ENCODE measurements at places on chromosomes 16 and 17.

DNA sequence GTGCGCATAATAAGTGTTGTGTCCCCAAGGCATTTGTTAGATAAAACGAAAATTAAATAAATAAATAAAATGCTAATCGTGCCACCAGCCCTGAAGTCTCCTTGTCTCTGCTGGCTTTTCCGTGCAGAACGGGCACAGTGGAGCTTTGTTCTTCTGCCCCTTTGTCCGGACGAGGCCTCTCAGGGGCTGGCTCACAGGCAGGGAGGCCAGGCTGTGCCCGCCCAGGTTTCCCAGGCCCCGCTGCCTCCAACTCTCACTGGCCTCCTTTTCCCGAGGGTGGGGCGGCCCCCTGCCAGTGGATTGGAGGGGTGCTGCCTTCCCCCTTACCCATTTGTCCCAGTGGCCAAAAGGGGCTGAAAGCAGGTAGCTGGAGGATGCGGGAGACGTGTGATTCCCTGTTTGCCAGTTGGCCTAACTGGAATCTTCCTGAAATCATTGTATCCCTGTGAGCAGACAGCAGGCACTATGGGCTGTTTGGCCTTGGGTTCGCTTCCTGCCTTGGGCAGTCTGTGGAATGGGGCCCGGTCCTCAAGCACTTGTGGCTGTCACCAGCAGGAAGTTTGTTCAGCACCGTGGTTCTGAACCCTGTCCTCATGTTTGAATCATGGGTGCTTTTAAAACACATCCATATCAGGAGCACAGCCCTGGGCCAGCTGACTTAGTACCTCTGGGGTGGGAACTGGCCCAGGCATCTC, 64.4 kb downstream of the KSR1 start:
- DNase-seq, result no peak

DNA sequence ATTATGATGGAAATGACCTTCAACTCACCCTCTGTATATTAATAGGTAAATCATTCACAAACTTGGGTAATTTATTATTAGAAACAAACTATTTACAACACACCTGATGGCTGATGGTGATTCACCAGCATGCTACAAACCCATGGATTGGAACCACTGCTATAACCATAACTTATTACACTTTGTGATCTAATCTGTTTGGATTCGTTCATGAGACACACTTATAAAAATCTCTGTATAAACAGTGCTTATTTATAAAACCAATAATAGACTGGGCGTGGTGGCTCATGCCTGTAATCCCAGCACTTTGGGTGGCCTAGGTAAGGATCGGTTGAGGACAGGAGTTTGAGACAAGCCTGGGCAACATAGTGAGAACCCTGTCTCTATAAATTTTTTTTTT, 16.0 kb downstream of the SMIM36 start:
- DNase-seq, result no peak

DNA sequence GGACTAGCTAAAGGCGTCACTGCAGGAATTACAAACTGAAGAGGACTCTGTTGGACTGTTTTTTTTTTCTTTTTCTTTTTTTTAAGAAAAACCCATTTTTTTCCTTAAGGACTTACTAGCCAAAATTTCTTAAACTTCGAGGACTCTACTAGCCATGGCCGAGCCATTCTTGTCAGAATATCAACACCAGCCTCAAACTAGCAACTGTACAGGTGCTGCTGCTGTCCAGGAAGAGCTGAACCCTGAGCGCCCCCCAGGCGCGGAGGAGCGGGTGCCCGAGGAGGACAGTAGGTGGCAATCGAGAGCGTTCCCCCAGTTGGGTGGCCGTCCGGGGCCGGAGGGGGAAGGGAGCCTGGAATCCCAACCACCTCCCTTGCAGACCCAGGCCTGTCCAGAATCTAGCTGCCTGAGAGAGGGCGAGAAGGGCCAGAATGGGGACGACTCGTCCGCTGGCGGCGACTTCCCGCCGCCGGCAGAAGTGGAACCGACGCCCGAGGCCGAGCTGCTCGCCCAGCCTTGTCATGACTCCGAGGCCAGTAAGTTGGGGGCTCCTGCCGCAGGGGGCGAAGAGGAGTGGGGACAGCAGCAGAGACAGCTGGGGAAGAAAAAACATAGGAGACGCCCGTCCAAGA, 878 bp downstream of the HEXIM1 start:
- peak; percentile 63 for DNase-seq

GRCh38 chr17:6915620-6916019, 80.2 kb upstream of the ALOX12 start:
- DNase-seq, result no peak

GRCh38 chr17:35147375-35147905, at the start of gene UNC45B:
Gene UNC45B (plus strand): TSS chr17:35147817. CDS start chr17:35148264, 447 bp downstream.
- DNase-seq, result no peak

DNA sequence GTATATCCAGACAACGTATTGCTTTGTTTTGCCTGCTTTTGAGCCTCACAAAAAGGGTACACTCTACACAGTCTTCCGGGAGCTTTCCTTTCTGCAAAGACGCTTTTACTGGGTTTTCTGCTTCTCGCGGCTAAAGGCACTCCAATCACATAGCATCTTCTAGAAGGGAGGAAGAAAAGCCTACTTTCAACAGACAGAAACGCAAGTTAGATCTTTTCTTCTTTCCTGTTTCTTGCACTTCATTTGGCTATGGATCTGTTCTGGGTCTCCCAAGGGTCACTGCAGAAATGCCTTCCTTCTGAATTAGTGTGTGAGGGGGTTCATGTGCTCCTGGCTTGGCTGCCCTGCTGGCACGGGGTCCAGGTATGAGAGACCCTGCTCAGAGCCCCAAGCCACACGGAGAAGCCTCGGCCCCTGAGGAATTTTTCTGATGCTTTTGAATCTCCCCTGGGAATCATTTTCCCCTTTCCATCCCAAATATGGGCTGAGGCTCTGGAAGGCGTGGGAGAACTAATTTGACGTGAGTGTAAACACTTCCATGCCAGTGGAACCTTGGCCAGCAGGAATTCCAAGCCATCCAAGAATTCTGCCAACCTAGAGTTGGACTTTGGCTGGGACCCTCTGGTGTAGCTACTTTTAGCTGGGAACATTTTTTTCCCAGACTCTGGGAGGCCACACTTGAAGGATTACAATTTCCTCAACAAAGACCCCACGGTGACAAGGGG, 49.6 kb upstream of the NKD1 start:
- DNase-seq, result no peak

- no peak for DNase-seq
These were observed 140.3 kb upstream of the ERCC4 start for GRCh38 chr16:13779676-13780075.

DNA sequence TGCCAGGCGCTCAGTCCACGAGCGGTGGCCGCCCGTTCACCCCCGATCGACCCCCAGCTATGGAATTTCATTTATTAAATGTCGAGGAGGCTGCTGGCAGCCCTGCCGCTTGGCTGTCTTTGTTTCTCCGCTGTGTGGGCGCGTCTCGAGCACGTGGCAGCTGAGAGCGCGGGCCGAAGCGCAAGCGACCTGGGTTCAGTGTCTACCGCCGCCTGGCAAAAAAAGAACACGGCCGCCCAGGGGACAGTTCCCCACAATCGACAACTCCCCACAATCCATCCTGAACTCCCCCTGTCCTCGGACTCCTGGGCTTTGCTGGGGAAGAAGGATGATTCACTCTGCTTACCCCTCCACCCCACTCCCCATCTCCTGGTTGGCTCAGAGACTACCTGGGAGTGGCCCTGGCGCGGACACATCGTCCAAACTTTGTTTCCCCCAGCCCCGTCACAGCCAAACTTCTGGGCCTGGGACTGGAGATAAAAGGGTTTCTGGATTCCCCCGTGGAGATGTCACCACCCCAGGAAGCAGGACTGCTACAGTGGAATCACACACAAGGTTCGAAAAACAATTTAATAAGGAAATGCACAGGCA, 1.7 kb upstream of the ANKRD13B start:
- DNase-seq, result no peak

- no peak for DNase-seq
These were observed 84.2 kb downstream of the WWOX start for GRCh38 chr16:78183437-78184237.

DNA sequence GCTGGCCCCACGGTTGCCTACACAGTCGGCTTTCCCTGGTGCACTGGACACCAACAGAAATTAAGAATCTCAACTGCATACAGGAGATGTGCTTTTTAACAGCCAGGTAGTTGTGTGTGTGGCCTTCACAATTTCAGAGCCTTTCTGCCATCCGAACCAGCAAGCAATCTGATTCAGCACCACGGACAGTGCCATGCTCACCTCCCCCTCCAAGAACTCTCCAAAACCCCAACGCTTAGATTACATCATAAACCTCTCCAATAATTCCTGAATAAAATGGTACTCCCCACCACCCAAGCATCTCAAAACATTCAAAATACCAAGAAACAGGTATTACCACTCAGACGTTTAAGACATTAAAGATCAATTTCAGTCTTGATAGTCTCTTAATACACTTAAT, 31.8 kb downstream of the USP7 start:
- DNase-seq, result peak; percentile 50

GRCh38 chr17:64718058-64718457, 56.0 kb upstream of the SMURF2 start:
- no peak for DNase-seq

- DNase-seq, result no peak
These were observed 6.3 kb downstream of the CDH8 start for GRCh38 chr16:62029947-62030346.

GRCh38 chr17:82674656-82675475, 23.6 kb downstream of the RAB40B start:
- no peak for DNase-seq

- DNase-seq, result peak; percentile 58
These were observed 2.9 kb downstream of the UNC119 start for GRCh38 chr17:28549236-28550132.

GRCh38 chr16:72848759-72849664, 198.9 kb downstream of the ZFHX3 start:
- no peak for DNase-seq

DNA sequence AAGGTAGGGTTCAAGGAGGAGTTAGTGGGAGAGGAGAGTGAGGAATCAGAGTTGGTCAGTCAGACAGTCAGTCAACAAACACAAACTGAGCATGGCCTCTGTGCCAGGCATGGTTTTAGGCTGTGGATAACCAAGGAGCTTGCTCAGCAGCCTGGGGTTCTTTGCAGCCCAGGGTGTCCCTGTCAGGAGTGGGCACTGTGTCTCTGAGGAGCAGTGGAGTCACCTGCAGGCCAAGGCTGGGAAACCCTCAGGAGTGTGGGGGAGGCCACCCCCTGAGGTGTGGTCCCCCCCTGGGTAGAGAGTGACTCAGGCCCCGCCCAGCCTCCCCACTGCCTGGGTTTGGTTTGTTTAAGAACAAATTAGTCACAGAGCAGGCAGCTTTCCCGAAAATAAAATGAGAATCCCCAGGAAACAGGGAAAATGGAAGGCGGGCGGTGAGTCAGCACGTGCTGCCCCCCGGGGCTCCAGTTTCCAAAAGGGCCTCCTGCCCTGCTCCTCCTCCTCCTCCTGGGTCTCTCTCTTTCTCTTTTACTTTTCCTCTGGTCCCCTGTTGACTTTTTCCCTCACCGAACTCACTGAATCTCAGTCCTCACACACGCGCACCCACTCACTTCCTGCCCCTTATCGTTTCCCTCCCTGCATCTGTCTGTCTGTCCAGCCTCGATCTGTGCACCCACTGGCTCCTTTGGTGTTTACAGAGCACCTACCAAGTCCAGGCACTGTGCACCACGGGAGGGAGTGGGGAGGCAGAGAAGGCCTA, 44.3 kb downstream of the SOCS3 start:
- DNase-seq, result peak; percentile 30

DNA sequence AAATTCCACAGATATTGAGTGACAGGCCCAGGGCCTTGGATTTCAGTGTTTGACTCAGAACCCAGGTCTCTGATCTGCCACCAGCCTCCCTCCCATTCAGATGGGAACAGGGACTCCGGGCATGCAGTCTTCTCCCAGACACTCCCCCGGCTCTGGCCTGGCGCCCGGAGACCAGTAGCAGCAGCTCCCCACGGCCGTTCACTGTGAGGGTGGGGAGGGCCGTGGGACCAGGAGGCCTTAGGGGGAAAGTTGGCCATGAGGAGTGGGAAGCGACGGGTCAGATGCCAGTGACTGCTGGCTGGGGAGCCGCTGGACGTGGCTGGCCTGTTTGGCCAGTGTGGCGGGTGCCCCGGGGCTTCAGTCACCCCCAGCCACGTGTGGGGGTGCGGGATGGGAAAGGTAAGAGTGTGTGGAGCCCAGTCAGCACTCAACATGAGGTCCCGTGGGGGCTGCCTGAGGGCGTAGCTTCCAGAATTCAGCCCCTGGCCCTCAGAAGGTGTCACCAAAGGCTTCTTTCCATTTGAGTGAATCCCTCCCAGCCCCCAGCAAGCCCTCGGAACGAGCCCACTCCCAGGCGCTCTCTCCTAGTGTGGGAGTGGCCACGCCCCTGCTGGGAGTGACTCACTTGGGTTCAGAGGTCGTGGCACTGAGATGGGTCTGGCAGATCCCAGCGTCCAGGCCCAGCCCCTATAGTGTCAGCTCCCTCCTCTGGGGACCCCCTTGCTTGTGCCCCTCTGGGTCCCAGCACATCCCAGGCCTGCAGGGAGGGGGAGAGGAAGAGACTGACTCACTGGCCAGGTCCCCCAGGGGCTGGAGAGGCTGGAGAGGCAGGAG, 309.4 kb downstream of the SEC14L1 start:
- DNase-seq, result no peak

DNA sequence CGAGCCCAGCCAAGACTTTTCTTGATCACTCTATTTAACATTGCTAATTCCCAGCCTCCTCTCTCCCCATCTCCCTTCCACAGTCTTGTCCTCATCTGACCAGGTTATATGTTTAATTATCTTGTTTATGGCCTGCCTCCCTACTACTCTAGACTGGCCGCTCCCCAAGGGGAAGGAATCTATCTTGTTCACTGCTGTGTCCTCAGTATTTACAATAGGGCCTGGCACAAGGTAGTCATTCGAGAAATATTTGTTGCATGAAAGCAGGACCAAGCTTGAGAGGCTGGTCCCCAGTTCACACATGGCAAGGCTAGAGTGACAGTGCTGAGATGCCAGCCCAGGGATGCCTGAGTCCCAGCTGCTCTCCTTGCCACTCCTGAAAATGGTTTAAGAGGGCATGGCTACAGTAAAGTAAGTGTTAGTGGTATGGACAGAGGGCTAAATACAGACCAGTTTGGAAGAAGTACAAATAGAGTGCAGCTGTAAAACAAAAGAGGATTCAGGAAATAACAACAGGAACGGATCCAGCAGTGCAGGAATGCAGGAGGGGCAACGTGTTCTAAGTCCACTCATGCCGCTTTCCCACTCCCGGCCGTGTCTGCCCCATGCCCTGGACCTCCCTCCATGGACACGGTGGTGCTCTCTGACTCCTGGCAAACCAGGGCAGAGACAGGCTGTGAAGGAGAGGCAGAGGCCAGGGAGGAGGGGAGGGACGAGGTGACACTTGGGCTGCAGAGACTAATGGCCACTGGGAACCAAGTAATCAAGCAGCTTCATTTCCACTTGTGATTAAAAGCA, 65.6 kb downstream of the TOM1L2 start:
- DNase-seq, result no peak

GRCh38 chr16:9279291-9280068, 188.0 kb downstream of the HAPSTR1 start:
- no peak for DNase-seq
